ENCODE measurements at places on chromosomes 3 and 15. TPM values are rescaled to one million over a fixed set of nuclear protein-coding genes. Genes with fewer than 3 reads are reported as not detected.

EPHA3 gene
- 0.34 TPM for total RNA-seq

ITGA11 gene
- total RNA-seq = 54.2 TPM

GABRA5 gene
- not detected for total RNA-seq

MYO9A gene
- 44.6 TPM for total RNA-seq

BBX gene
- total RNA-seq = 42.0 TPM

LRRC31 gene
- not detected for total RNA-seq

LPP gene
- total RNA-seq = 132 TPM

CCDC9B gene
- 11.8 TPM for total RNA-seq

RNU5B-1 gene
- total RNA-seq = not detected

SPINK8 gene
- total RNA-seq = not detected

NANOGP8 gene
- not detected for total RNA-seq

EPHB3 gene
- total RNA-seq = 0.19 TPM

TXNRD3 gene
- total RNA-seq = 5.6 TPM

MESP2 gene
- total RNA-seq = 0.15 TPM

PLAAT1 gene
- total RNA-seq = 5.2 TPM

LMOD3 gene
- not detected for total RNA-seq

PTPRG gene
- 30.5 TPM for total RNA-seq

TRANK1 gene
- total RNA-seq = 16.8 TPM

MED12L gene
- total RNA-seq = 0.05 TPM

GOLGA8R gene
- total RNA-seq = 1.5 TPM

KNG1 gene
- not detected for total RNA-seq

GOLGA8K gene
- total RNA-seq = 1.5 TPM

CCR9 gene
- total RNA-seq = not detected

ADAMTS17 gene
- not detected for total RNA-seq

FBLN2 gene
- total RNA-seq = 1.6 TPM

CCDC13 gene
- total RNA-seq = 1.5 TPM

ZCWPW2 gene
- 0.18 TPM for total RNA-seq

C3orf20 gene
- total RNA-seq = not detected

SERINC4 gene
- not detected for total RNA-seq

TTC21A gene
- total RNA-seq = 1.6 TPM

ALS2CL gene
- 7.8 TPM for total RNA-seq

ABI3BP gene
- 7.3 TPM for total RNA-seq

SPINT1 gene
- total RNA-seq = 8.0 TPM

HACD3 gene
- 70.9 TPM for total RNA-seq

ANKUB1 gene
- total RNA-seq = not detected

DUOXA2 gene
- not detected for total RNA-seq

USP50 gene
- not detected for total RNA-seq

ROPN1B gene
- not detected for total RNA-seq

NOX5 gene
- not detected for total RNA-seq

A4GNT gene
- not detected for total RNA-seq

MKRN3 gene
- 0.58 TPM for total RNA-seq

ALDH1L1 gene
- total RNA-seq = not detected

SNX22 gene
- not detected for total RNA-seq

NMNAT3 gene
- total RNA-seq = 0.68 TPM
